AG04450 (cell line): ENCODE measurements at places on chromosomes 3 and 15. TPM values are rescaled to one million over a fixed set of nuclear protein-coding genes. Genes with fewer than 3 reads are reported as not detected.

The KLHL40 gene
- not detected in 2 replicates for polyA plus RNA-seq

The TERC gene
- not detected in 2 replicates for polyA plus RNA-seq

The INSYN1 gene
- polyA plus RNA-seq = 0.29 and 0.45 TPM in 2 replicates

The SLC38A3 gene
- polyA plus RNA-seq = 0.06 and 0.11 TPM in 2 replicates

The CCDC39 gene
- not detected in 2 replicates for polyA plus RNA-seq

The TMEM207 gene
- polyA plus RNA-seq = not detected in 2 replicates

The MCF2L2 gene
- not detected in 2 replicates for polyA plus RNA-seq

The GOLGA8S gene
- 0.02 and 0.04 TPM in 2 replicates for polyA plus RNA-seq

The SNRPN gene
- polyA plus RNA-seq = 254 and 282 TPM in 2 replicates

The MAGEL2 gene
- 0.12 and 0.20 TPM in 2 replicates for polyA plus RNA-seq

- peak; percentile 59 for DNase-seq
Measured at GRCh38 chr3:195160257-195160898, 110.6 kb downstream of the XXYLT1 start.

- no peak for DNase-seq
Measured at GRCh38 chr3:29153811-29154210, 127.1 kb upstream of the RBMS3 start.

- DNase-seq = no peak
Measured at GRCh38 chr15:88704791-88705768, 66.3 kb downstream of the ISG20 start.

- no peak for DNase-seq
Measured at GRCh38 chr3:146026547-146026946, 134.4 kb downstream of the PLOD2 start.

DNA sequence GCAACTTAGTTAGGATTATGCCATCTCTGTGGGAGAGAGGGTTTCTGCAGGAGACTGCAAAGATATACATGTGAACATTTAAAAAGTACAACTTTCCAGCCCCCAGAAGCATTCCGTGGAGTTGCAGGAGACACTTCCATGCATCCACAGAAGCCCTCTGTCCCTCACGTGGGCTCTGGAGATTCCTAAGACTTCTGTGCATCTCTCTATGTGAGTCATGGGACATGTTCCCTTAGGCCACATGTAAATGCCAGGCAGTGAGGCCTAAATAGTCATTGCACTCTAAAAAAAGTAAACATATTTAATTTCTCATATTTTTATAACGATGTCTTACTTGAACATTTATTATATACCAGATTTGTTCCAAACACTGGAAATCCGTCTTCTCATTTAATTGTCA lies 126.5 kb upstream of the ROPN1 start:
- DNase-seq = no peak

DNA sequence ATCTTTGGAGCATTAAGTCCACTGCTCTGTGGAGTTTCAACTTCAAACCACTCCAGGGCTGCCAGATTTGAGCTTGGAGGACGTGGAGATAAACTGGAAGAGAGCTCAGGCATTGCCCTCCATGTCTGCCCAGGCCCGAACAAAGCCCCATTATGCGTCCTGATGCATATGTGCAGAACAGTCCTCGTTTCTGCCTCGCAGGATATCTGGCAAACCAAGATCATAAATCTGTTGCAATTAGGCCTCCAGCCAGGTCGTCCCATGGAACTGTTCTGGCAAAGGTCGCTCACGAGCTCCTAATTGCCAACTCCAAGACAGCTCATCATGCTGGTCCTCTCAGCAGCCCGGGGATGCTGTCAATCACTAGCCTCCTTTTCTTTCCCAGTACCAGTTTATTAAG lies 91.2 kb downstream of the SEMA5B start:
- DNase-seq = no peak

GRCh38 chr15:95715906-95716656 lies 614.4 kb upstream of the NR2F2 start:
- DNase-seq = no peak

GRCh38 chr3:176590722-176591121 lies 606.6 kb downstream of the TBL1XR1 start:
- no peak for DNase-seq

GRCh38 chr3:46868287-46868686 lies 5.0 kb upstream of the MYL3 start:
- no peak for DNase-seq

- no peak for DNase-seq
Measured at GRCh38 chr3:169591983-169592644, 71.4 kb downstream of the MECOM start.

DNA sequence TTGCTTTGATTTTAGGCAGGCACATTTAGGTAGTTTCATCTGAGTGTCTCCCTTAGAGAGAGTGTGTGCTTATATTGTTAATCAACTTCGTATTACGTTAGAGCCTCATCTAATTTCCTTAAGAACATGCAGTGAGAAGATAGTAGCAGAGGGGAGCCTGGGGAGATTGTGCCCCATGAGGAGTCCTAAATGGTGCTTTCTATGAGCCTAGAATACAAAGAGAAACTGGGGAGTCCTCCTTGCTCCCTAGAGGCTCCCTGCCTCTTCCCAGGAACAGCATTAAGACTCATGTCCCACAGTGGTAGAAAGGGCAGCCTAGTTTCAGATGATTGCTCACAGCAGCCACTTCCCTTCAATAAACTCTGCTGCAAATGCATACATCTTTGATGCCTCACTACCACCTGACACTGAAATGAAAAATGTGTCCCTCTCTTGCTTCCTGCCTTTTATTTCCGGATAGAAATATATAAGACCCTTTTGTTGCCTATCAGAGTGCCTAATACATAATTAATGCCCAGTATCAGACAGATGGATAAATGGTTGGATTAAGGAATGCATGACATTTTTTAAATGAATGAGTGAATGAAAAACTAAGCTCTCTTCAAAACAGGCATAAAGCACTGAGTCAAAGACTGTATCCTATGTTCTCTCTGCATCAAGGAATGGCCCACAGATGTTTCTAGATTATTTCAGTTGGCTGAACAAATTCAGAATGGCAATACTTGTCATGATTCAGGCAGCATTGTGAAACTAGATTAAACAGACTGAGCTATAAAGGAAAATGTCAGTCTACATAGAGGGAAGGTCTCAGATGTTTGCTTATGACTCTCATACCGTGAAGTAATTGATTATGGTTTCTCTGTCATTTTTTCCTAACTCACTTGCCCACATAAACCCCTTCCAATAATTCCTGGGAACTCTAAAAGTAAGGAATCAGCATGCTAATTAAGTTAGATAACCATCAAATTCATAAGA lies 362.1 kb downstream of the LRRC3B start:
- DNase-seq = no peak

GRCh38 chr3:55676643-55677042 lies 189.5 kb upstream of the WNT5A start:
- DNase-seq = no peak

- no peak for DNase-seq
Measured at GRCh38 chr3:134282659-134283047, 32.0 kb upstream of the RYK start.

DNA sequence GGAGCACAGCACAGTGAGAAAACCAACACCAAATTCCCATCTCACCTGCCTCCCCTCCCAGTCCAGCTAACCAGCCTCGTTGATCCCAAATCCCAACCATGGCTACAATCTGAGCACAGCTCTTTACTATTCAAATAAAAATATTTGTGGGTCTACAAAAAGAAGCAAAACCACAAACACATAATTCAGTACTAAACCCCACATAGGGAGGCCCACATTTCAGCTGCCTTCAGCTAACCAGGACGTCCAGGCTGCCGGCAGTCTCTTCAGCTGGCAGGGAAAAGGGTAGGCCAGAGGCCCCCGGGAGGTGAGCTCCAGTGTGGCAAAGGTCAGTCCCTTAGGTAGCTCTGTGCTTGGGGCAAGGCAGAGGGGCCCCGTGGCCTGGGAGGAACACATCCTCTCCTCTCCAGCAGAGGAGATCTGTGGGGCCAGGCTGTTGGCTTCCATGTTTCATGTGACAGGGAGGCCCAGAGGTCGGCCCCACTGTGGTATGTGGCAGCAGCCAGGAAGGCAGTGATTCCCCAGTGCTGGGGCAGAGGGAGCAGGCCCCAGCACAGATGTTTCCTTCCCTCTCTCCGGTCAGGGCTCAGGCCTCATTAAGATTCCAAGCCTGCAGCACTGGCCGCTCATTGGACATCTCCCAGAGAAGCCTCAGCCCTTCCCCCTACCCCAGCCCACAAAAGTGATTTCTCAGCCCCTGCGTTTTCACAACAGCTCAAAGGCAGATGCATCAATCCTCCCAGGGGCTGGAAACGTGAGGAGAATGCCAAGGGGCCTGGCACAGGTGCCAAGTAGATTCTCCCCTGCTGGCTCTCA lies 381.4 kb downstream of the NTRK3 start:
- peak; percentile 26 for DNase-seq

DNA sequence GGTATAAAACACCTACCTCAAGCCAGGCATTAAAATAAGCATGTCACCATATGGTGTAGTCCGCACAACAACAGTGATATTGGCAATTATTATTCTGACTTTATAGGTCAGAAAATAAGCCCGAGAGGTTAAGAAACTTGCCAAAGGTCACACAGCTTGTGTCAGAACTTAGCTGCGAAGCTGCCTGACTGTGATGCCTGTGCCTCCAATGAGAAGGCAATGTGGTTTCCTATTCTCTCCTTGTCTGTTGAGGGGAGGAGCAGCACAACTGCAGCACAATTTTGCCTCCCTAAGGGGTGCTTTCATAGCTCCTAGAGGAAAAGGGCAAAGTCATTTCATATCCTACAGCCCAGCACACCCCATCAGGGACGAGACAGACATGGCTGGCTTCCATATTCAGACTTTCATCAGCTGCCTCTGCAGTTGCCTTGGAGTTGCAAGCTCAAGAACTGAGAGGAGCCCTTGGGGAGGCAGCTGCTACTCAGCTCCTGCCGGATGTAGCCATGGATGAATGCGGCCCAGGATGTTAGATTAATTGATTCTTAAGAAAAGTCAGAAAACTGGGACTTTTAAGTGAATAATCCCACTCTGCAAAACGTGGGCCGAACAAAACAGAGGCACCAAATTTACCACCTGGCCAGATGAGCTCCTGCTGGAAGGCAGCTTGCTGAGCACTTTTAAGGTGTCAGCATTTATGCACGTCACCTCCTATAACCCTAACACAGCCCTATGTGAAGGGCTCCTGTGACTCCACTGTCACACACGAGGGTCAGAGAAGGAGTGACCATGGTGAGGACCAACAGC lies 38.5 kb downstream of the MYO5C start:
- DNase-seq = no peak

DNA sequence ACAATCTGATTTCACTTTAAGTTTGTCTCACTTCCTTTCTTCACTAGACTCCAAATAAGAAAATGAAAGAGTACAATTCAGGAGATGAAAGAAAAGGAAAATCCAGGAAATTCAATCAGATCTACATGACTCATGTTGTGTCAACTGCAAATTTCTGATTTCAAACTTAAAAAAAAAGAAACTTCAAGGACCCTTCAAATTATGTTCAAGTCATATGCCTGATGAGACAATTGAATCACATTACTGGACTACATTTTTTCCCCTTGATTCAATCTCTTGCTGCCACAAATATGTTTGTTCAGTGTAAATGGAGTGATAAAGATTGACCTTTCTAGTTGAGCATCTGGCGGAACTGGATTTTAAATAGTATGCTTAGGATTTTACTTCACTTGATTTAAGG lies 37.4 kb downstream of the FRMD5 start:
- DNase-seq = peak; percentile 78

DNA sequence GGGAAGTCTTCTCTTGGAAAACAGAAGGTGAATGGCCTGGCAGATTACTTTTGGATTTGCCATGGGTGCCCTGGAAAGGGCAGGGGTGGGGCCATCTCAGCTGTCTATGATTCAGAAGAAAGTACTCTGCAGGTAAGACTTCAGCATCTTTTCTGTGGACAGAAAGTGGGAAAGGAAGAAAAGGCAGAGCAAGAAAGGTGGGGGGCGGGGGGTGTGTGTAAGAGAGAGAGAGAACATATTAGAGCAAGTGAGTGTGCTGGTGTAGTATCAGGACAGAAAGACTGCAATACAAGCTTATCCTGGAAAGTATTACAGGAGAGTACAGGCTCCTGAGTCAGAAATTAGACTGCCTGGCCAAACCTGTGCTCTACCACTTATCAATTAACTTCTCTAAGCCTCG lies 5.5 kb downstream of the TAGLN3 start:
- DNase-seq = no peak

DNA sequence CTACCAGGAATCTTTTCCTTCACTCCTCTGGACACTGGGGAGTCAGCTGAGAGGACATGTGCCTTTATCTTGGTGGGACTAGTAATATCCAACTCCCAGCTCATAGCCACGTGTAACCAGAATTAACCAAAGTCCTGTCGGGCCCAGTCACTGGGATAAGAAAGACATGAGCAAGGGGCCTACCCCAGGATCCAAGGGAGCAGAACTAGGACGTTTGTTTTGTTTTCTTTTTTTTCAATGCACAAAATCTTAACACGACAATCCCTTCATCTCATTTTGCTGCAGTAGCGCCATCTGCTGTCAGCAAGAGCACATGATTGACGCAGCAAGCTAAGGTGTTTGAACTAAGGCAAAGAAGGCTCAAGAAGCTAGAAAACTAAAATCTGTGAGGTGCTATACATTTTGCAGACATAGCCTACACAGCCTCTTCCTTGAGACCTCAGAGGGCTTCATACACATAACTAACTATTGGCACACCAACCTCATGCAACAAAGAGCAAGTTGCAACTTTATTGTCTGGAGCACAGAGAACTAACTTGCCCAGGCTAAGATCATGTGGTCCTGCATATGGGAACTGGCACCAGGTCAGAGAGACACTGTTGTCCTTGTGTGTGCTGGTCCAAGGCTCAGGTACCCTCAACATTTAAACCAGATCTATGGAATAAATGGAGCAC lies 43.6 kb downstream of the RLBP1 start:
- DNase-seq = peak; percentile 57

GRCh38 chr3:168991803-168992202 lies 671.7 kb downstream of the MECOM start:
- no peak for DNase-seq

GRCh38 chr3:136802481-136802996 lies 16.4 kb upstream of the SLC35G2 start:
- DNase-seq = no peak
